ENCODE measurements at places on chromosomes 16 and 17.

GRCh38 chr17:57645950-57646665 is 99.0 kb downstream of the CCDC182 start:
- DNase-seq, result peak; percentile 15

- DNase-seq, result no peak
Observed at GRCh38 chr17:29151567-29151966, 28.6 kb downstream of the MYO18A start.

GRCh38 chr17:76772842-76773525 is 35.1 kb downstream of the MFSD11 start:
- DNase-seq, result no peak

DNA sequence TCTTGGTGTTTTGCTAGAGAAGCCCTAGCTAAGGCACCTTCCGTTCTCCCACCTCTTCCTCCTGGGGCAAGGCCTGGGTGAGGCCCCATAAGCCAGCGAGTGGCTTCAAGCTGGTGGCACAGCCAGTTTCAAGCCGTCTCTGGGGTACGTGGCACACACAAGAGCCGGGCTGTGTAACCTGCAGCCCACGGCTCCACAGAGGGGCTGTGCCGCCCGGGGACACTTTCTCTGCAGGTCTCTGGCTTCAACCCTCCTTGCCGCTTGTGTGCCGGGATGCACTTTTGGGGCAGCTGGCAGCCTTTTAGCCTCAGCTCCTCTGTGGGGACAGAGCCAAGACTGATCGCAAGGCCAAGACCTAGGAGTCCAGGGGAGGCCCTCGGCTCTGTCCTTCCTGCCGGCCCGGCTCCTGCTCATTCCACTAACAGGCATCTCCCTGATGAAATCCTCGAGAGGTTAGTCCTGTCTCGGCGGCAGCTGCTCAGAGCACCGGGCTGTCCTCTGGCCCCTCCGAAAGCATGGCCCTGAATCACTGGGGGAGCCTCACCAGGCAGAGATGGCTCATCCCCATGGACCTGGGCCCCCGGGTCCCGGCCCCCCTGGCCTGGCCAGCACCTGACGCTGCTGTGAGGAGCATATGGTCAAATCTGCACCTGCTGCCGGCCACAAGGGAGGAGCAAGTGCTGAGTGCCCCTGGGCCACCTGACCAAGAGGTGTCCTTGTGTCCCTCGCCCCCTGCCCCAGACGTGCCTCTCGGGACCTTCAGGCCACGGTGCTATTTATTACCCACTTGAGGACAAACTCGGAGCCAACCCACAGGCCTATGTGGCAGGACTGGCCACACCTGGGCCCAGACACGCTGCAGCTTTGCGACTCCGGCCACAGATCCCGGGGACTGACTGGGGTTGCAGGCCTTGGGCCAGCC is 98.5 kb downstream of the METRNL start:
- DNase-seq, result no peak

DNA sequence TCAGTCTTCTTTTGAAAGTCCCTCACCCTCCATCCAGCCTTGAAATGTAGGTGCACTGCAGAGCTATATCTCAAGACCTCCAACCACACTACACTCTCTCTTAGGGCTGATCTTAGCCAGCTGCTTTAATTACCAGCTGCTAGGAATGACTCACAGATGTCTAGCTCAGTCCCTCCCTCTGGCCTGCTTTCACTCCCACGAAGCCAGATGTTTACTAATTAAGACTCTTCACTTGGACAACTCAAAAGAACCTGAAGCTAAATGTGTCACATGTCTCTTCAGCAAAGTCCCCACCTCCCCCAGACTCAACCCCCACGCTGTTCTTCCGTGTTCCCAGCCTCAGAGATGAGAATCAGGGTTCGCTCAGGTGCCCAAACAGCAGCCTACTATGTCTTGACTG is 2.6 kb downstream of the GTF3C1 start:
- no peak for DNase-seq

GRCh38 chr16:47358816-47359215 is 102.0 kb downstream of the ITFG1 start:
- no peak for DNase-seq

DNA sequence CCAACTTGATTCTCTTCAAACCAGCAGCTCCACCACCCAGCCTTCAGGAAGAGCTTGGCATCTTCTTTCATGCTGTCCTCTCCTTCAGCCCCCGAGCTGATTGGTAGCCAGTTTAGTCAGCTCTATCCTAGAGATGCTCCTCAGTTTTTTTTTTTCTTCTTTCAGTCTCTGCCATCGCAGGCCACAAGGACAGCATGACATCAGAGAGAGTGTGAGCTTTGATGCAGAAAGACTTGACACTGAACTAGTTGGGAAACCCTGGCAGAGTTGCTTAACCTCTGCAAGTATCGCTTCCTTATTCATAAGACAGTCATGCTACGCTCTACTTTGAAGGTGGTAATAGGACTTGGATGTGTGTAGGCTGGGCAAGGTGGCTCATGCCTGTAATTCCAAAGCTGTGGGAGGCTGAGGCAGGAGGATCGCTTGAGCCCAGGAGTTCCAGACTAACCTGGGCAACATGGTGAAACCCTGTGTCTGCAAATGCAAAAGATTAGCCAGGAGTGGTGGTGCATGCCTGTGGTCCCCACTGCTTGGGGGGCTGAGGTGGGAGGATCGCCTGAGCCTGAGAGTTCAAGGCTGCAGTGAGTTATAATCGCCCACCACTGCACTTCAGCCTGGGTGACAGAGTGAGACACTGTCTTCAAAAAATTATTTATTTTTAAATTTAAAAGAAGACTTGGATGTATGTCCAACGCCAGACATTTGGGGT is 2.6 kb downstream of the CD300LB start:
- peak; percentile 47 for DNase-seq
